Suppressor macrophage treated with lipopolysaccharide for 4 hours (primary cell): ENCODE measurements at places on chromosomes 13 and 19.
A peak's percentile ranks its signal among the peaks of the same experiment; 100 is the strongest.

GRCh38 chr13:45295536-45295935, 45.4 kb downstream of the TPT1 start:
- DNase-seq = no peak

DNA sequence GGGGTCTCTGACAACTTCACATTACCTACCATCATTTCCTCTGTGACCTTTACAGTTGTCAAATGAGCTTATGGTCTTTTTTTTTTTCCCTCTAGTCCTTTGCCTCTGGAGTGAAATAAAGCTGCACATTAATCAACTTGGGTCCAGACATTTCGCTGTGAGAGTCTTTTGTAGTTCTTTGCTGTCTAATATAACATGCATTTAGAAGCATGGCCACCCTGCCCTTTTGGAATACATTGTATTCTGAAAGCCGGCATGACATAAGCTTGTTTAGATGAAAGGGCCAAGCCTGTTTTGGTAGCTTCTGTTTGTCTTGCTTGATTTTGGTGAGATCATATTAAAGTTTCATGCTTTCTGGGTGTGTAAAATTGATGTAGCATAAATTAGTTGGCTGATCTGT, 509.8 kb downstream of the DIAPH3 start:
- no peak for DNase-seq

DNA sequence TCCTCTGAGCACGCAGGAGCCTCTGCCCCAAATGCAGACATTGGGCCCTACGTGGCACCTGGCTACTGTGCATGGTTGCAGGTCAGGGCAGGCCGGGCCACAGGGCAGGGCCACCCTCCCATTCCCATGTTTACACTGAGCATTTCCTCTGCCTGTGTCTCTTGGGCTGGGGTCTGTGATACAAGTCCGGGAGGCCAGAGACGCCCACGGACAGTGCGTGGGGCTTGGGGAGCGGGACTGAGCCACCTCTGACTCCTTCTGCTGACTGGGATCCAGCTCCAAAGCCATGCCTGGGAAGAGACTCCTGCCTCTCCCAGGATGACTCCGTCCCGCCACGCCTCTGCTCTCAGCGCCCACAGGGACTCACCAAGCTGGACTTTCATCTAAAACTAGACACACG, 18.8 kb downstream of the GAS6 start:
- DNase-seq = no peak

- no peak for DNase-seq
Measured at GRCh38 chr13:30367296-30367695, 55.0 kb upstream of the UBE2L5 start.

DNA sequence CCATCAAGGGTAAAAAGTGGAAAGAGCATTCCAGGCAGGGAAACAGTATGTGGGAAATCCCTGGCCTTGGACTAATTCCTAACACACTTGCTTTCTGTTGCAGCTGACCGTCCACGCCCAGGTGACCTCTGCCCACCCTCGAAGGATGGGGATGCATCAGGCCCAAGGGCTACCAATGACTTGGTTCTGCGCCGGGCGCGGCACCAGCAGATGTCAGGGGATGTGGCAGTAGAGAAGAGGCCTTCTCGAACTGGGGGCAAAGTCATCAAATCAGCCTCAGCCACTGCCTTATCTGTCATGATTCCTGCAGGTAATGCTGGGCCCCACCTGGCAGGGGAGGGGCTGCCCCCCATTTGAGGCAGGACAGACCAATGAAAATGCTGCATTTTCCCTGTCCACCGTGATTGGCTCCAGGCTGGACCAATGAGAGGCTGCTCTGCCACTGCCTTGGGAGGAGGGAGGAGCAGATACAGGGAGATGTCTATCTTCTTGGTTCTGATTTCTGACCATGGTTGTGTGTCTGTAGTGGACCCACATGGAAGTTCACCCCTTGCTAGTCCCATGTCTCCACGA, 12.6 kb downstream of the DNASE2 start:
- DNase-seq = no peak

DNA sequence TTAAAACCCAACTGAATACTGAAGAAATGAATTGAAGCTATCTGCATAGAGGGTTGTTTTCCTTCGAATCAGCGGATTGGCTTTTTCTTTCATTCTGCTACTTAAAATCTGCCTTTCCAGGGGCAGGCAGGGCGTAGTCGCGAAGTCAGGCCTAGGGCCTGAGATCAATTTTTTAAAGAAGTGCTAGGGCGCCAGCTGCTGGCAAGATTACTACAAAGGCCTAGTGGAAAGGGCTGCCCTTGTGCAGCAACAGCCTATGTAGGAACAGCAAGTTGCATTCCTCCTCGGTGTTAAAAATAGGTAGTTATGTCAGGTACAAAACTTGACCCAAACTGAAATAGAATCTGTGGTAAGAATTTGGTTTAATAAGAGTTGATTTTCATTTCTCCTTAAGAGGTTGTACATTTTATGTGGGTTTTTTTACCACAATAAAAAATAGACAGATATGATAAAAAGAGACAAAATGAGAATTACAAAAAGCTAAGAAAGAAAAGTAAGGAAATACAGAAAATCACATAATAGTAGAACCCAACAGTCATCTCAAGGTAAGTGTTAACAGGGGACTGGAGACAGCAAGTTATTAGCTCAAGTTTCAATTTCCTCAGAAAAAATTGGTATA, 9.5 kb upstream of the URAD start:
- peak; percentile 40 for DNase-seq

- no peak for DNase-seq
Measured at GRCh38 chr13:113811081-113811928, 52.3 kb downstream of the TMEM255B start.

- no peak for DNase-seq
Measured at GRCh38 chr13:27659145-27659865, 37.6 kb downstream of the POLR1D start.

DNA sequence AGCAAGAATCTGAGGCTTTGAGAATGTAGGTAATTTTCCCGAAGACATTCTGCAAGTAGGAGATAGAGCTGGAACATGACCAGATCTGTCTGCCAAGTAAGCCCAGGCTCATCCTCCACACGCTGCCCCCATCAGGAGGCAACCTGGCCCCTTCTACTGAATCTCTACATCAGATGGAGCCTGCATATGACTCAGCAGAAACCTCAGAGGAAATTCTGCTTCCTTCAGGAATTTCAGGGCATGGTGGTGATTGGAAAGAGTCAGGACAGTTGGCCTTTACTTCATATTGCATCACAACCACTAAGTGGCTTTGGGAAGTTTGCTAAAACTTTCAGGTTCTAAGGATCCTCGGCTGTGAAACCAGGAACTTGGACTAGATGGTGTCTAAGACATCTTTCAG, 85.2 kb downstream of the LRRC63 start:
- DNase-seq = peak; percentile 71

DNA sequence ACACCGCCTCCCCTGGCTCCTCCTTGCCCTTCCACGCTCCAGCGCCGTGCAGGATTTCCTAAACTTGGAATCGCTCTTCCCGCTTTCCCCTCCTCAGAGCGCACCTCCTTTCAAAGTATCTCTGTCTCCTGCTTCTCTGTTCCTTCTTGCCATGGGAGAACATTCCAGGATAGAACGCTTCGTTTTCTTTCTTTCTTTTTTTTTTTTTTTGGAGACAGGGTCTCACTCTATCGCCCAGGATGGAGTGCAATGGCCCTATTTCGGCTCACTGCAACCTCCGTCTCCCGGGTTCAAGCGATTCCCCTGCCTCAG, 574 bp upstream of the XPO4 start:
- no peak for DNase-seq

- DNase-seq = no peak
Measured at GRCh38 chr13:66349966-66350365, 880.2 kb downstream of the PCDH9 start.
